Osteoblast (primary cell): ENCODE measurements at places on chromosomes 7 and 10.
A peak's percentile ranks its signal among the peaks of the same experiment; 100 is the strongest.

- H3K36me3 ChIP-seq, result no peaks in the 10 kb centered on the region
- no peaks in the 10 kb centered on the region for H3K27me3 ChIP-seq
- DNase-seq, result peak; percentile 59
- peak within 1 kb of the TSS; percentile 57 for H3K4me3 ChIP-seq
Measured at GRCh38 chr7:150322833-150323681, at the start of the genes ACTR3C and LRRC61. Gene ACTR3C (minus strand): TSS chr7:150323545. CDS start chr7:150295296, 28,249 bp downstream. Gene LRRC61 (plus strand): TSS chr7:150323355. CDS start chr7:150336862, 13,507 bp downstream.

GRCh38 chr7:45420843-45421495 is 153.2 kb upstream of the ADCY1 start:
- peaks cover 7% of the 10 kb centered on the region for H3K27me3 ChIP-seq
- H3K36me3 ChIP-seq, result no peaks in the 10 kb centered on the region
- H3K27ac ChIP-seq, result no peak overlapping the region
- no peak for DNase-seq

GRCh38 chr7:150852371-150852905 is at the start of gene AOC1:
Gene AOC1 (plus strand): TSS chr7:150852517. CDS start chr7:150856471, 3,954 bp downstream.
- no peaks in the 10 kb centered on the region for H3K36me3 ChIP-seq
- H3K27me3 ChIP-seq, result no peaks in the 10 kb centered on the region
- no peak for DNase-seq
- no peaks in the 10 kb centered on the region for H3K4me1 ChIP-seq
- H3K4me3 ChIP-seq, result no peak within 1 kb of the TSS
- no peak within 1 kb of the TSS for H3K27ac ChIP-seq

DNA sequence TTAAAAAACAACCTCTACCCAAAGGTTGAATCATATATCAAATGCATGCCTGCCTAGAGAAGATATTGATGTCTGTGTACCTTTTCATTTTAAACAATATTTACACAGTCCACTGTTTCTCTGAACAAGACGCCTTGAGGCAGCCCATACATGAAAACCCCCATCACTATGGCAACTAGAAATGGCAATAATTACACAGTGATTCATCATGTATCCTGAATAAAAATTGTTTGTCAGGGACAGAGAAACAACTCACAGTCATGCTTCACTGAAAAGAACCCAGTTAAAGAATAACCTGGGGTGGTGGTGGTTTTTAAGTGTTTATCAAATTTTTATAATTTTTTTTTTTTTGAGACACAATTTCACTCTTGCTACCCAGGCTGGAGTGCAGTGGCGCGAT is 19.7 kb downstream of the DNAJC12 start:
- H3K4me1 ChIP-seq, result peaks cover 5% of the 10 kb centered on the region
- no peak overlapping the region for H3K27ac ChIP-seq
- no peak overlapping the region for H3K4me3 ChIP-seq
- peak; percentile 53 for DNase-seq
- no peaks in the 10 kb centered on the region for H3K36me3 ChIP-seq

- peak; percentile 66 for DNase-seq
- no peaks in the 10 kb centered on the region for H3K4me1 ChIP-seq
- no peaks in the 10 kb centered on the region for H3K36me3 ChIP-seq
- H3K4me3 ChIP-seq, result no peak overlapping the region
- H3K27me3 ChIP-seq, result peaks cover 34% of the 10 kb centered on the region
Measured at GRCh38 chr10:23200997-23201652, 9.0 kb downstream of the PTF1A start.

DNA sequence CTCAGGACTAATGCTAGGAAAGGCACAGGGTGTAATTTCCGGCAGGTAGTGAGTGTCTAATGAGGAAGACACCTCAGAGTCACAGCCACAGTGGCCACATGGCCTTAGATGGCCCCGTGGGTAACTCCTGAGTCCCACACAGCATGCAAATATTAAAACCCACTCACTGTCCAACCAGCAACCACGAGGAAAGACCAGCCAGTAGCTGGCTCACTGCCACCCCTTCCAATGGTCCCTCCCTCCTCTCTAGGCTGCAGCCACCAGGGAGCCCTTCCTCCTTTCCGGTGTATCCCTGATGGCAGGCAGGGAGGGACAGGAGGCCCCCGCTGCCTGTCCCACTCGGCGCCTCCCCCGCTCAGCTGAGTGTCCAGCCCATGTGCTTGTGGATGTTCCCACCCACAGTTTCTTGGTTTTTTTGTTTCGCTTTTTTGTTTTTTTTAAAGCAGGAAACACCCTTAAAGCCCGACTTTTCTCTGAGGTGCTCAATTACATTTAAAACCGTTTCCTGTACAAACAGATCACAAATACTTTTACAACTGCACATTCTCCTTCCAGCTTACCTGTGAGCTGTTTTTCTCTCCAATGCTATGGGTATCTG is 9.2 kb downstream of the BNIP3 start:
- peak overlapping the region; percentile 42 for H3K4me3 ChIP-seq
- H3K27ac ChIP-seq, result no peak overlapping the region
- no peaks in the 10 kb centered on the region for H3K27me3 ChIP-seq
- DNase-seq, result peak; percentile 92
- peaks cover 10% of the 10 kb centered on the region for H3K4me1 ChIP-seq

- H3K27me3 ChIP-seq, result no peaks in the 10 kb centered on the region
- no peak for DNase-seq
- H3K4me1 ChIP-seq, result peaks cover 19% of the 10 kb centered on the region
- no peak overlapping the region for H3K4me3 ChIP-seq
- H3K27ac ChIP-seq, result no peak overlapping the region
Measured at GRCh38 chr10:87702973-87703294, 43.3 kb downstream of the PAPSS2 start.

- no peaks in the 10 kb centered on the region for H3K36me3 ChIP-seq
- H3K27ac ChIP-seq, result no peak overlapping the region
- no peak for DNase-seq
- H3K4me3 ChIP-seq, result no peak overlapping the region
- H3K27me3 ChIP-seq, result no peaks in the 10 kb centered on the region
- no peaks in the 10 kb centered on the region for H3K4me1 ChIP-seq
Measured at GRCh38 chr7:136947347-136947746, 78.9 kb downstream of the CHRM2 start.

DNA sequence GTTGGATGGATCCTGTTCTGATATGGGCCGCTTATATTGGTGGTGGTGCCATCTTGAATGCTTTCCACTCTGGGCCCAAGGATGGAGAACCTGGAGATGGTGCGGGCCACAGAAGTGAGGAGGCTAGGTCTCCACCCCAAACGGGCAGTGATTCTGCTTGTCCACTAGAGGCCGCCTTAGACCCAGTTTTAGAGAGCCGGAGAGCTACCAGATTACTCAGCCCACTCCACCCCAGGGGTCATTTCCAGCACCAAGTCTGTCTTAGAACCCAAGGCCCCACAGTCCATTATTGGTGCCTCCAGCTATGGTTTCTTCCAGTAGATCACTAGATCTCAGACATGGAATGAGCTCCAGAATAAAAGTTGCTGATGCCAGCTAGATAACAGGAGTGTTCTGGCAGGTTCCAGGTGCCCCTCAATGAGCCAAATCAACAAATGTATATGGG is 11.8 kb upstream of the CAMK2G start:
- no peaks in the 10 kb centered on the region for H3K27me3 ChIP-seq
- DNase-seq, result peak; percentile 77
- H3K4me3 ChIP-seq, result no peak overlapping the region
- peak overlapping the region; percentile 83 for H3K27ac ChIP-seq
- peaks cover 32% of the 10 kb centered on the region for H3K4me1 ChIP-seq
- H3K36me3 ChIP-seq, result no peaks in the 10 kb centered on the region

- H3K27ac ChIP-seq, result no peak overlapping the region
- DNase-seq, result no peak
- H3K4me1 ChIP-seq, result peaks cover 32% of the 10 kb centered on the region
- no peaks in the 10 kb centered on the region for H3K36me3 ChIP-seq
- no peak overlapping the region for H3K4me3 ChIP-seq
- H3K27me3 ChIP-seq, result no peaks in the 10 kb centered on the region
Measured at GRCh38 chr7:2807845-2808772, 36.0 kb downstream of the GNA12 start.

- H3K4me3 ChIP-seq, result no peak overlapping the region
- H3K27me3 ChIP-seq, result no peaks in the 10 kb centered on the region
- DNase-seq, result no peak
- no peak overlapping the region for H3K27ac ChIP-seq
- H3K4me1 ChIP-seq, result peaks cover 9% of the 10 kb centered on the region
Measured at GRCh38 chr7:100095704-100096103, 5.5 kb downstream of the MCM7 start.

DNA sequence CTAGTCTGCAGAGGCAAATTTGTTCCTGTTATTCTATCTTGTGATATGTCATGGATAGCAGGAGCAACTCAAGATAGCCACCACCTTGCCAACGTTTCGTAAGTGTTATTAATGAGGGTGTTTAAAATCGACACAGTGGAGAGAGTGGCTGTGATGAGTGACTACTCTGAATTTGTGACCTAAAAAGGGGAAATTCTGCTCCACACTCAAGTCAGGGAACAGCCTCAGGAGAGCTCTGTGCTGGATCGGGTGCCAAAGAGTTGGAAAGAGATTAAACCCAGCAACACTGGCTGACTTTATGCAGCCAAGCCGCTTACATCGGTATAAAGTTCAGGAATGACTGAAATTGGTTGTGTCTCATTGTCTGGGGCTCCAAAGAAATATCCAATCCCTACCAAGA is 9.5 kb downstream of the TACC2 start:
- no peaks in the 10 kb centered on the region for H3K36me3 ChIP-seq
- H3K4me3 ChIP-seq, result no peak overlapping the region
